ENCODE measurements at places on chromosomes 2 and 18.

GRCh38 chr2:96816836-96817702 lies 1.0 kb downstream of the CNNM3 start:
- DNase-seq = peak; percentile 29

- no peak for DNase-seq
Observed at GRCh38 chr2:145404690-145405089, 884.8 kb upstream of the ZEB2 start.

GRCh38 chr2:231429152-231429551 lies 33.6 kb downstream of the B3GNT7 start:
- no peak for DNase-seq

GRCh38 chr2:127279781-127280180 lies 14.2 kb downstream of the ERCC3 start:
- DNase-seq = no peak

DNA sequence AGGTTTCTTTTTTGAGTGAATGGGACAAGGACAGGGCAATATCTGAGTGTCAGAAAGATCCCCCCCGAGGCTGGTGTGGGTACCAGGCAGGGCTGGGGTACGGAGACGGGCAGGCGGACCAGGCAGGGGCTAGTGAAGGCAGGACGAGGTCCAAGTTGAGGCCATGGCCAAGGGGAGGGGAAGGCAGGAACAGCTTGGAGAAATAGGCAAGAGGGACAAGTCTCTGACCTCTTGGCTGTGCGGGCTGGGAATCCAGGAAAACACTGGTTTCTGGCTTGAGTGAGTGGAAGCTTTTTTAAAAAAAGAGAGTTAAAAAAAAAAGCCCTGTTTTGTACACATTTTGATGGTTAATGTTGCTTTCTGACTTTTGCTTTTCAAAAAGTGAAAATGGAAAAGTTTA lies 30.3 kb downstream of the ASAP2 start:
- DNase-seq = no peak

DNA sequence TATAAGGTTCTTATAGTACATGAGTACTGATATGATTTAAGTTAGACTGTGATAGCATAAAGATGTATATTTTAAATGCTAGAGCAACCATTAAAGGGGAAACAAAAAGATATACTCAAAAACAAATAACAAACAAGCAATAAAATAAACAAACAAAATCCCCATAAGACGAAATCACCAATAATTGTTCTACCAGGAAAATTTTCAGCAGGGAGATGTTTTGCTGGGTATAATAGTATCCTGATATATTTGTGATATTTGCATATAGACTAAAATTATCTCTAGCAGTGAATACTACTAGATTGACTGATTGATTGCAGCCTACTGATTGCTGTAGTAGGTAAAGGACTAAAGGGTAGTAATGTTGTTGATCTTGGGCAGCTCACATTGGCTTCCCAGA lies 177.4 kb downstream of the TMEM182 start:
- no peak for DNase-seq

DNA sequence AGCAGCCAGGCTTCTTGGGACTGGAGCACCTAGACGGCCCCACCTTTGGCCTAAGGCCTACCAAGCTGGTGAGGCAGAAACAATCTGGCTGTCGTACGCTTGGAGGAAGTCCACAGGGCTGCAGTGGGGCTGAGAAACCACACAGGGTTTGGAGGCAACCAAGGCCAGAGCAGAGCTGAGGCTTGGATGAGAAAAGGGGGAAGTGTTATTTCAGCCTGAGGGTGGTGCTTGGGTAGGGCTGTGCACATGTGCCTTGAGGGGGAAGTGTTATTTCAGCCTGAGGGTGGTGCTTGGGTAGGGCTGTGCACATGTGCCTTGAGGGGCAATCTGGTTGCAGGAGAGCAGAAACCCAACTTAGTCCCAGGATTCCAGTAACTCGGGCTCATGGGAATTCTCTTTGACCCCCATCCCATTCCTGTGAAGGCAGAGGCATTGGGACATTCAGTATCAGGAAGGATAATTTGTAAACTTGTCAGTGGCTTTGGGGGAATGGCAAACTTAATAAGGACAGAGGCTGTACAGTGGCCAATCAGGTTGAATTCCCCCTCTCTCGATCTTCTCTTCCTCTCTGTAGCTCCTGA lies 971 bp upstream of the FBXO41 start:
- DNase-seq = no peak

DNA sequence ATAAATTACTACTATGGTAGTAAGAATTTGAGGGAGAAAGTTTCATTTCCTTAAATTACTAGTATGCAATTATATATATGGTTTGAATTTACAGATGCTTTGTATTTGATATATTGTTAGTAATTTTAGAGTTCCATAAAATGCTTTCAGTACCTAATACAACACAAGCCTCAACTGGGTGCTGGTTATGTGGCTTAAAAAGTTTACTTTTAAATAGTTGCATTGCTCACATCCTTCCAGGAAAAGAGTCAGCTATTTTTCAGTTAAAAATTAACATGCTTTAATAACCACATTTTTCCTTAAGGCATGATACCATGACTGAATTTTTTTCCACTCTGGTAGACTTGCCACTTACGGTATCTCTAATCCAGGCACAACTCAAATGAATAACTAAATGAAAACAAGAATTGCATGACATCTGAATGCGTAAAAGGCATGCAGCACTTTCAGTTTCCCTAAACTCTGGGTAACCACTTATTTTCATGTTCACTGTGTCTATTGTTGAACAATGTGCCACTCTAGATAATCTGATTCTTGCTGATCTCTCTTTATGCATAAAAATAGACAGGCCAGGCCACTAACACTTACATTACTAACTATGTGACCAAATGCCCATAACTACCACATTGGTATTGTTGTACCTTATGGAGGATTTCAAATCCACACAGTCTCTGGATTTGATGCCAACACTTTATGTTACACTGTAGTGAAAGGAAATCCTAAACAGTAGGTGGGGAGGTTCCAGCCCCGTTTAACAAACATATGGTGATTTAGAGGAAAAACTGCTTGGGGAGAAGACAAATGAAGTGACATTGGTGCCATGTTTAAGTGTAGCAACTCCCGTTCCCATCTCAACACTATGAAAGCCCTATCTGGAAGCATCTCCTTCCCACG lies 35.5 kb upstream of the SLC35F5 start:
- no peak for DNase-seq

DNA sequence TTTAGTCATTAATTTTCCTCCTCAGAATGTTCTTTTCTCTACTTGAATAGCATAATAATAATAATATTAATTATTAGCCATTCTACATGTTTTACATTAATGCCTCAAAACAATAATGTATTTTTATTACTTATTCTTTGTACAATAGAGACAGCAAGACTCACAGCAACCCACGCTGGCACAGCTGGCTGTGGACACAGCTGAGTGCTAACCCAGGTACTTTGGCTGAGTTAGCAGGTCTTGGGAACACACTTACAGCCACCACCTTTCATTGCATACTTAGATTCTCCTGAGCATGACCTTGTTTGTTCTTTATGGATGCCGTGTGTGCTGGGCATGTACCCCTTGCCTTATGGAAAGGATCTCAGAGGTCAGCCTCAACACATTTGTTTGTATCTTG lies 260.2 kb upstream of the ST6GAL2 start:
- no peak for DNase-seq

DNA sequence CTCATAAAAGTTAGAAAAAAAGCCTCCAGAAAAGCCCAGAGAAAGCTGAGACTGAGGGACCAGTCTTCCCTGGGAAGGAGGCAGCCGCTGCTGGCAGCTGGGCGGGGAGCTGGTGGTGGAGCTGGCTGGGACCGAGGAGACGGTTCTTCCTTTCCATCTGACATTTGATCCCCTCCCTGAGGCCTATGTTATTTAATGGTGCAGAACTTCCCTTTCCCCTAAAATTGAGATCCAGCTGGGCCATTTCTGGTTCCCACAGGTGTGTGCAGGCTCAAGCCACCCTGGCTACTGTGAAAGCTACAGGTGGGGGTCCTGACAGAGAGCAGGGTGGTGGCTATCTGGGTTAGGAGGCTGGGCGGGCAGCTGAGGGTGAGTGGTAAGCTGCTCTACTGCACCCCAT lies 81.5 kb upstream of the FZD7 start:
- no peak for DNase-seq

- DNase-seq = peak; percentile 92
Observed at GRCh38 chr2:200756618-200757321, 54.9 kb upstream of the BZW1 start.

All from urothelium cell line (cell line).